Posterior vena cava (tissue), 2 donors: ENCODE measurements at places on chromosomes 2 and 18.

DNA sequence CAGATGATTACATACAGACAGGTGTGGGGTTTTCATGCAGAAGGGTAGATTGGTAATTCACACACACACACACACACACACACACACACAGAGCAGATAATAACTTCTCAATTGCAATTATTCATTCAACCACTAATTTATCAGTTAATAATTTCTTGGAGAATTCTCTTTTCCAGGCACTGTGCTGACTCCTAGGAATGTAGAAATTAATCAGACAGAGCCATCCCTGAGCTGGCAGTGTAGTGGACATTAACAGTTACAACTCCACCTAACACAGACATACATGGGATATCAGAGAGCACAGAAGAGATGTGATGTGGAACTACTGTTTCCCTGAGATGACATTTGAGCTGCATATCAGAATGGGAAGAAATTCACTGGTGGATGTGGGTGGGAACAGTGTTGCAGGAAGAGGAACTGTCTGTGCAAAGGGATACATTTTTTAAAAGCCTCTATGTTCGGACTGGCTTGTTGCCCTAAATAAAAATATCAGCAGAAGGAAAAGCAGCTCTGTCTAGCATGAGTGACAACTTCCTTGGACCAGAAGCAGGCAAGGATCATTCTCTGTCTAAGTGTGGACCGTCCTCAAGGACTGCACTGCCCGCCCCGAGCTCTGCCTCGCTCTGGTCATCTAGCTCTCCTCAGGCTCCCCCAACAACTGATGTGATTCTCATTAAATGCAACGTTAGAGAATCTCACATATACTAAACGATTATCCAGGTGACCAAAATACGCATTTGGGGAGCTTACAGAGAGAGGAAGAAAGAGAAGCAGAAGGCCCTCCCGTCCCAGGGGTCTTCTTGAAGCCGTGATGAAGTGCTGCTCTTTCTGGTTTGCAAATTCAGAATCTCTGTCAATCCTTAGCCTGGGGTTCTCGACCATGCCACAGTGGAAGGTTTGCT, 173.4 kb upstream of the TRIB2 start:
- no peak for DNase-seq

- no peak for DNase-seq
Measured at GRCh38 chr2:143840601-143841000, 679.3 kb downstream of the ZEB2 start.

- DNase-seq, result no peak
Measured at GRCh38 chr2:30265052-30266015, 34.0 kb downstream of the LBH start.

DNA sequence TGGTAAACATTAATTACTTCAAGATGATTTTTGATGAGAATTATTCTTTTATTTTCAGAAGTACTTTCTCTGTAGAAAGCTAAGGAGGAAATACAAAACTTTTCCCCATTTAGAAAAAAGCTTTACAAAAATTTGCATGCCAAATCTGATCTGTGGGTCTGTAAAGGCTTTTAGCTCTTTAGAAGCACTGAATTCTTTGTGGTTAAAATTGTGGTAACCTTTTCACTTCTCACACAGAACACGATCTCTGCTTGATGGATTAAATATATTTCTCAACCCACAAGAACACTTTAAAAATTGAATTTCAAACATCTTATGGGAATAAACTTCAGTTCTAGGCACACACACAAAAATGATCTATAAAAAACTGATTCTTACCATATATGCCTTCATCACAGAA, 63.7 kb downstream of the VIL1 start:
- DNase-seq, result no peak

- DNase-seq, result no peak
Measured at GRCh38 chr2:206127656-206128055, 31.6 kb downstream of the NDUFS1 start.

DNA sequence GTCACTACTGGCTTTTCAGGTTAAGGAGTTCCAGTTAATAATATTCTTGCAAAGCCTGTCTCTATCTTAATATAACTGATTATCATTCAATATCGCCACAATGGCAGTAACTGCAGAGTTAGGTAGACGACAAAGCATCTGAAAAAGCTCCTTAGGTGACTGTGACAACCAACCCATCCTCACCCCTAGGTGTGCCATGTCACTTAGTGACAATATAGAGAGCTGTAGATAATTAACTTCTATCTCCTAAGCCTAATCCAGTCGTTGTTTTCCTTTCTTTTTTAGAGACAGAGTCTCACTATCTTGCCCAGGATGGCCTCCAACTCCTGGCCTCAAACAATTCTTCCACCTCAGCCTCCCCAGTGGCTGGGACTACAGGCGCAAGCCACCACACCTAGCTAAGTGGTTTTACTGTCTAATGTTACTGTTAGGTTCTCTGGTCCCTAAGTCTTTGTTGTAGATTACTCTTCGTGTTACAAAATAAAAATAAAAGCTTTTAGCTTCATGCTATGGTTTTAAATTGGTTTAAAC, 65.2 kb downstream of the SPIRE1 start:
- DNase-seq, result no peak
